B cell (primary cell): ENCODE measurements at places on chromosomes 6 and 20. TPM values are rescaled to one million over a fixed set of nuclear protein-coding genes. Genes with fewer than 3 reads are reported as not detected.

The ACSS1 gene
- polyA plus RNA-seq, result 95.5 and 103 TPM in 2 replicates

The SNAP25 gene
- polyA plus RNA-seq, result 0.27 TPM in 1 of 2 replicates, not detected in the other

The RNF144B gene
- polyA plus RNA-seq, result 3.0 and 4.8 TPM in 2 replicates

The RNF39 gene
- polyA plus RNA-seq, result not detected in 2 replicates

The SAMD5 gene
- not detected in 2 replicates for polyA plus RNA-seq

The IMPG1 gene
- not detected in 2 replicates for polyA plus RNA-seq

The SNX21 gene
- 0.95 and 2.2 TPM in 2 replicates for polyA plus RNA-seq

The FAM217A gene
- polyA plus RNA-seq, result not detected in 2 replicates

The PNPLA1 gene
- 0.10 TPM in 1 of 2 replicates, not detected in the other for polyA plus RNA-seq

The MGME1 gene
- 29.8 and 35.4 TPM in 2 replicates for polyA plus RNA-seq

The PTGIS gene
- polyA plus RNA-seq, result not detected in 2 replicates

The GFOD1 gene
- polyA plus RNA-seq, result 8.3 and 10.4 TPM in 2 replicates

The HMGCLL1 gene
- not detected in 2 replicates for polyA plus RNA-seq

The OR2B6 gene
- not detected in 2 replicates for polyA plus RNA-seq

The UNC93A gene
- polyA plus RNA-seq, result not detected in 2 replicates

The IL17A gene
- not detected in 2 replicates for polyA plus RNA-seq

The E2F3 gene
- polyA plus RNA-seq, result 2.2 and 3.4 TPM in 2 replicates

The C6orf163 gene
- 0.57 and 1.1 TPM in 2 replicates for polyA plus RNA-seq

The JARID2 gene
- polyA plus RNA-seq, result 11.0 and 18.5 TPM in 2 replicates

The ARMH2 gene
- 0.43 and 0.71 TPM in 2 replicates for polyA plus RNA-seq

The CRISP3 gene
- polyA plus RNA-seq, result not detected in 2 replicates

The CTAGE9 gene
- not detected in 2 replicates for polyA plus RNA-seq

The ZBTB46 gene
- polyA plus RNA-seq, result 0.16 and 0.30 TPM in 2 replicates

The SPAG4 gene
- polyA plus RNA-seq, result 3.7 and 8.8 TPM in 2 replicates

The RCAN2 gene
- polyA plus RNA-seq, result not detected in 2 replicates

The C6orf58 gene
- not detected in 2 replicates for polyA plus RNA-seq

The SLC16A10 gene
- polyA plus RNA-seq, result 0.06 and 0.85 TPM in 2 replicates

The PLCB1 gene
- polyA plus RNA-seq, result 0.07 and 0.18 TPM in 2 replicates

The ZHX3 gene
- 4.3 TPM in 2 replicates for polyA plus RNA-seq

The C6orf15 gene
- not detected in 2 replicates for polyA plus RNA-seq

The NHLRC1 gene
- 0.31 and 0.45 TPM in 2 replicates for polyA plus RNA-seq

The EFCAB8 gene
- 0.65 and 0.72 TPM in 2 replicates for polyA plus RNA-seq

The TFAP2B gene
- polyA plus RNA-seq, result not detected in 2 replicates

The ZKSCAN3 gene
- 3.6 and 4.0 TPM in 2 replicates for polyA plus RNA-seq

The BMP7 gene
- not detected in 2 replicates for polyA plus RNA-seq

The CST5 gene
- not detected in 2 replicates for polyA plus RNA-seq

The PRPF6 gene
- polyA plus RNA-seq, result 31.7 and 32.1 TPM in 2 replicates

The ALDH8A1 gene
- polyA plus RNA-seq, result 0.87 and 1.1 TPM in 2 replicates

The FAXC gene
- polyA plus RNA-seq, result not detected in 2 replicates

The HFE gene
- polyA plus RNA-seq, result 3.0 and 5.9 TPM in 2 replicates

The PTK7 gene
- 0.29 TPM in 1 of 2 replicates, not detected in the other for polyA plus RNA-seq

The PNLDC1 gene
- polyA plus RNA-seq, result 0.13 and 1.3 TPM in 2 replicates

The HLA-DRA gene
- polyA plus RNA-seq, result 4,498 and 4,999 TPM in 2 replicates

The SIGLEC1 gene
- polyA plus RNA-seq, result 0.06 and 0.13 TPM in 2 replicates

The CST4 gene
- not detected in 2 replicates for polyA plus RNA-seq

The LY6G6C gene
- 0.13 and 0.30 TPM in 2 replicates for polyA plus RNA-seq

The APCDD1L gene
- not detected in 2 replicates for polyA plus RNA-seq

The TMEM14A gene
- polyA plus RNA-seq, result 5.2 and 7.6 TPM in 2 replicates

The RFX6 gene
- not detected in 2 replicates for polyA plus RNA-seq
